ENCODE measurements at places on chromosomes 4 and X. TPM values are rescaled to one million over a fixed set of nuclear protein-coding genes. Genes with fewer than 3 reads are reported as not detected.
A peak's percentile ranks its signal among the peaks of the same experiment; 100 is the strongest.

The CSTF2 gene
- 35.8 TPM for total RNA-seq

The MAGEH1 gene
- total RNA-seq: 18.7 TPM

The CHST7 gene
- total RNA-seq: 9.9 TPM

The NOX1 gene
- total RNA-seq: not detected

The RBMX2 gene
- 24.3 TPM for total RNA-seq

The FAM9C gene
- not detected for total RNA-seq

The GIMD1 gene
- total RNA-seq: not detected

The CCSER1 gene
- total RNA-seq: not detected

The NPFFR2 gene
- total RNA-seq: not detected

The CPE gene
- total RNA-seq: not detected

The TKTL1 gene
- total RNA-seq: 4.2 TPM

The SPON2 gene
- 28.3 TPM for total RNA-seq

DNA sequence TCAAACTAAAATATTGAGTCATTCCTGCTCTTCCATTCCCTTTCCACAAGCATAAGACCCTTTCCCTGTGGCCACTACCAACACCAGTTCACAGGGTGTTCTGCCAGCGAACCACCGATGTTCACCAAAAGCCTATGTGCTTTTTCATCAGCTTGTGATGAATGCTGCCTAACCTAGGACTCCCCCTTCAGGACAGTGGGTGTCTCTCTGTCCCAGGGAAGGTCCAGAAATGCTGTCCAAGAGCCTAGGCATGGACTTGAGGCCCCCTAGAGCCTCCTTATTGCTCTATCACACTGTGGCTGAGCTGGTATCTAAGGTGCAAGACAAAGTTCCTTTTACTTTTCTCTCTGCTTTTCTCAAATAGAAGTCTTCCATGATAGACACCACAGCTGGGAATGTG is 1015.6 kb downstream of the PCDH19 start:
- no peak for DNase-seq
- no peaks in the 10 kb centered on the region for H3K36me3 ChIP-seq
- no peak overlapping the region for H3K27ac ChIP-seq
- no peaks in the 10 kb centered on the region for H3K4me1 ChIP-seq
- H3K4me3 ChIP-seq: no peak overlapping the region
- H3K27me3 ChIP-seq: no peaks in the 10 kb centered on the region

DNA sequence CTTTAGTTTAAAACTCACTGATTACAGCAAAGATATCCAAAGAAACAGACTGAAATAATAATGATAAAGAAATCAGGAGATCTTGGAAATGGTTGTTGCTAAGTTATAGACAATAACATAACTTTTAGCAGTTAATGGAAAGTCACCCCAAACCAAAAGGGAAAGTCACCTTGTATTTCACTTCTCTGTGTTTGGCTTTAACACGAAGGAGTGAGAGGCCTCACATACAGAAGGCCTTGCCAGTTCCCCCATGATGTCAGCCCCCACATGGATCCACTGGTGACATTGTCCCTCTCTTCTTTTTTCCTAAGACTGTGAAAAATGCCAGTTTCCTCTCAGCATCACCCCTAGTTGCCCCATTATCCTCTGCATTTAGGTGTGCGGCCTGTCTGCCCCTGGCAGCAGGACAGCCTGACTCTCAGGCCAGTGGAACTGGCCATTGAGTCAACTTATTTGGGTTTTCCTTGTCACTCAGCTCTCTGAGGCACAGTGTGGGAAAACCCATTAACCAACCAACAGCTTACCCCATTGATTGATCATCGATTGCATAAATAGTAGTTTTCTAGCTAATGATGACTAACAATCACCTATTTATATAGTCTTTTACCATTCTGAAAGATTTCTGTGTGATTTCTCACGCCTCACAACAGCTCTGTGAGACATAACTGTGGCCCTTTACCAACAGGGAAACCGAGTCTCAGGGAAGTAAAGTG is 308.1 kb downstream of the PTTG2 start:
- no peaks in the 10 kb centered on the region for H3K4me1 ChIP-seq
- no peak for DNase-seq
- H3K27ac ChIP-seq: no peak overlapping the region
- H3K4me3 ChIP-seq: no peak overlapping the region

DNA sequence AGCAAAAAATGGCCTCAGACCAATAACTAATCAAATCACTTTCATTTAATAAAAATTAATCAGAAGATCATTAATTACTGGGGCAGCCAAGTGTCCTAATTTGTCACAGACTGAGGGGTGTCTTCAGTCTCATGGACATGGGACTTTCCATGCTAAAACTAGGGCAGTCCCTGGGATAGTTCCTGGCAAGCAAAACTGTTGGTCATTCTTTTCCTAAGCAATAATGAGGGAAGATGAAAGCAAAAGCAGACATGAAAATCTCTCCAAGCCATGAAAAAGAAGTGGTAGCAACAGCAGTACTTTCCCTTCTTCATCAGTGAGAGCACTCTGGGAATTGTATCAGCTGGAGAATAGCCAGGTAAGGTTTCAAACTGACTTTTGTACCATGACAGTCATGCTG is 3.7 kb upstream of the ANTXR2 start:
- peaks cover 2% of the 10 kb centered on the region for H3K27me3 ChIP-seq
- no peak overlapping the region for H3K4me3 ChIP-seq
- H3K27ac ChIP-seq: no peak overlapping the region
- no peak for DNase-seq
- peaks cover 60% of the 10 kb centered on the region for H3K4me1 ChIP-seq
- peaks cover 16% of the 10 kb centered on the region for H3K36me3 ChIP-seq

DNA sequence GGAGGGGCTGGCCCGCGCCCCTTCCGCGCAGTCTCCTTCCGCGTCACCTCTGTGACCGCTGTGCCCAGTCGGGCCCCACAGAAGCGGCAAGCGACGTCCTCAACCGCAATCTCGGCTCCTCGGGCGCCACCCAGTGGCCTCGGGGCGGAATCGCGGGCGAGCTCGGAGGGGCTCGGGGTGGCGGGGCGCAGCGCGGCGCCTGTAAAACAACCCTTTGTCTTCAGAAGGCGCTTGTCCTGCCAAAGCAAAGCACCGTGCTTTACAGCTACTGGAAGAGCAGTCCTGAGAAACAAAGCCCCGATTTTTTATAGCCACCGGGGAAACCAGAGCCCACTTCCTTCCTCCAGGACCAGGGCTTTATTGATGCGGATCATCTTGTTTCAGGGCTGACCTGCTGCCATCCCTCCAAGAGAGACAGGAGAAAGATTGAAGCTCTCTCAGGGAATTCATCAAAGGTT is 37.3 kb upstream of the CDKN2AIP start:
- H3K27me3 ChIP-seq: no peaks in the 10 kb centered on the region
- H3K27ac ChIP-seq: peak overlapping the region; percentile 87
- peak; percentile 88 for DNase-seq
- no peaks in the 10 kb centered on the region for H3K36me3 ChIP-seq

GRCh38 chr4:55801498-55801897 is 18.1 kb upstream of the EXOC1L start:
- no peak overlapping the region for H3K4me3 ChIP-seq
- H3K27ac ChIP-seq: no peak overlapping the region
- no peaks in the 10 kb centered on the region for H3K4me1 ChIP-seq
- no peak for DNase-seq
- H3K36me3 ChIP-seq: no peaks in the 10 kb centered on the region

DNA sequence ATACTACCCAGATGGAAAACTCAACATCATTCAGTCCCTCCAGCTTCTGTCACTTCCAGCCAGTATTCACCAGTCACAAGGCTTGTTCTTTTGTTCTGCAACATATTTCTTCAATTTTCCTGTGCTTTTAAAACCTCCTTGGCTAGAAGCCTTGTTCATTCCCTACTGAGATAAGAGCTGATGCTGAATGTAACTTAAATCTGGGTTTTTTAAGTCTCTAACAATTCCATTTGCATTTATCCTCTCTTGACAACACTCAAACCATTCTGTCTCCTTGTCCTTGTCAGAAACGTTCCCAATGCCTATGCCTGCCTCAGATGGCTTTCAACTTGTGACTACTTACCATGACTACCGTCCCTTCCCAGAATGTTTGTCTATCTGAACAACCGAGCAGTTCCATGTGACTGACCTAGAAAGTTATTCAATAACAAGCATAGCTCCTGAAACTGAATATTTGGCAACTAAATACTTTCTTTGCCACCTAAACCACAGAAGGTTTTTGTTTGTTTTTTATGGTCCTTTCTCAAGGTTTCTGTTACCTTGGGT is 682.9 kb upstream of the GALNTL6 start:
- no peaks in the 10 kb centered on the region for H3K27me3 ChIP-seq
- H3K27ac ChIP-seq: no peak overlapping the region
- no peaks in the 10 kb centered on the region for H3K4me1 ChIP-seq
- no peak for DNase-seq
- H3K4me3 ChIP-seq: no peak overlapping the region
- H3K36me3 ChIP-seq: no peaks in the 10 kb centered on the region

GRCh38 chr4:77149789-77150188 is 7.2 kb upstream of the CCNG2 start:
- no peak overlapping the region for H3K4me3 ChIP-seq
- no peaks in the 10 kb centered on the region for H3K27me3 ChIP-seq
- H3K4me1 ChIP-seq: peaks cover 30% of the 10 kb centered on the region
- H3K36me3 ChIP-seq: no peaks in the 10 kb centered on the region
- no peak for DNase-seq

DNA sequence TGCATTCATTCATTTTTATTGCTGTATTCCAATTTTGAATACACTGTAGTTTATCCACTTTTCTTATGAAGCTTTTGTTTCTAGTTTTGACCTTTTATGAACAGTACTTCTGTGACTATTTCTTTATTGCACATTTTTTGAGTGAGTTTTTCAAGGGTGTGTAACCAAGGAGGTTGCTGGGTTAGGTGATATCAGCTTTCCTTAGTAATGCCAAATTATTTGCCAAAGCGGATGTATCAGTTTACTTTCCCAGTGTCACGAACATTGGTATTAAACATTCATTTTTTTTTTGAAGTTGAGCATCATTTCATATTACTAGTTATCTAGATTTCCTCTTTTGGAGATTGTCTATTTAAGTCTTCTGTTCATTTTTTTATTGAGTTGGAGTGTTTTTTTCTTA is 32.9 kb downstream of the STIM2 start:
- H3K27me3 ChIP-seq: no peaks in the 10 kb centered on the region
- no peak overlapping the region for H3K4me3 ChIP-seq
- DNase-seq: no peak
- no peak overlapping the region for H3K27ac ChIP-seq
- peaks cover 64% of the 10 kb centered on the region for H3K36me3 ChIP-seq

GRCh38 chrX:37441377-37441776 is 92.2 kb downstream of the PRRG1 start:
- no peaks in the 10 kb centered on the region for H3K4me1 ChIP-seq
- H3K4me3 ChIP-seq: no peak overlapping the region
- no peaks in the 10 kb centered on the region for H3K36me3 ChIP-seq
- H3K27me3 ChIP-seq: no peaks in the 10 kb centered on the region

DNA sequence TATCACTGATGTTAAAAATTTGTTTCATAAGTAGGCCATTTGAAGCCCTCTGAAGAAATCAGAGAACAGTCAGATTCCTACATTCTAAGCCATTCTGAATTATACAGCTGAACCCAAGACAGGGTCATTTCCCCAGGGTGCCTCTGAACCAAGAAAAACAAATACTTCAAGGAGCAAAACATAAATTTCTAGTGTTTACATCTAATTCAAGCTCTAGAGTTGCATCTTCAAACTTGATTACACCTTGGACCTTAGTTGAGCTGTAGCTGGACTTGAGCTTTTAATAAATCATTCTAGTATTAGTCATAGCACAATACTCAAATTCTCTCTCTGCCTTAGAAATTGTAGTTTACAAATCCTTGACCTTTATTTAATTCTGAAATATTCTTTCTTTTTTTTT is 87.6 kb upstream of the IL15 start:
- H3K27me3 ChIP-seq: no peaks in the 10 kb centered on the region
- H3K4me1 ChIP-seq: no peaks in the 10 kb centered on the region
- no peak overlapping the region for H3K4me3 ChIP-seq
- H3K27ac ChIP-seq: no peak overlapping the region
- no peak for DNase-seq

DNA sequence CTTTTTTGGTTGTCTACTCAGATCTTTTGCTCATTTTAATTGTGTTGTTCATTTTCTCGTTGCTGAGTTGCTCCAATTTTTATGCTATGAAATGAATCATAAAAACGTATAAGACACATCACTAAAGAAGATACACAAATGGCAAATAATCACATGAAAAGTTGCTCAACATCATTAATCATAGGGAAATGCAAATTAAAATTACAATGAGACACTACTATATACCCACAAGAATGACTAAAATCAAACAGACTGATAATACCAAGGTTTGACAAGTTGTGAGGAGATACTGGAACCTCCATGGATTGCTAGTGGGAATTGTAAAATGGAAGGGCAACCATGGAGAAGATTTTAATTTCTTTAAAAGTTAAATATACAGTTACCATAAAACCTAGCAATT is 17.0 kb downstream of the GSTCD start:
- no peak overlapping the region for H3K27ac ChIP-seq
- H3K36me3 ChIP-seq: peaks cover 20% of the 10 kb centered on the region
- DNase-seq: no peak
- H3K27me3 ChIP-seq: no peaks in the 10 kb centered on the region

DNA sequence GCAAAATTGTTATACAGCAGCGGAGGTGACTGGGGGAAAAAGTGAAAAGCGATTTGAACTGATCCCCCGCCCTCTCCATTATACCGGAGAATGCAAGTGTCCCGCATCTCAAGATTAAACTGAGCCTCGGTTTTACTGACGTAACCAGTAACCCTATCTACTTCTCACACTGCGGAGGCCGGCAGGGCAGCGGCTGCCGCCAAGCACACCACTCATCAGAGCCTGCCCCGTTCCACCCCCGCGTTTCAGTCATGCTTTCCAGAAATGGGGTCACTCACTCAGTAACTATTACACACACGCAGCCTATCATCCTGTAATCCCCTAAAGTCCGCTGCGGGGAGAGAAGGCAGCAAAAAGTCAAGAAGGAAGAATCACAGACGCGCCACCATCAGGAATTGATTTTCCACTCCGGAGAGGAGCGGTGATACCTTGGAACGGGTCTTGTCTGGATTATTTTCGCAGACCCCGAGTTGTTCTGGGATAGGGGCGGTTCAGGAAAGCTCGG is 1.4 kb downstream of the RPS6KA3 start:
- DNase-seq: peak; percentile 39
- H3K27ac ChIP-seq: peak overlapping the region; percentile 90
- peak overlapping the region; percentile 91 for H3K4me3 ChIP-seq
- H3K36me3 ChIP-seq: peaks cover 11% of the 10 kb centered on the region

- no peaks in the 10 kb centered on the region for H3K36me3 ChIP-seq
- no peaks in the 10 kb centered on the region for H3K27me3 ChIP-seq
- no peak for DNase-seq
- no peak overlapping the region for H3K4me3 ChIP-seq
Measured at GRCh38 chrX:36445566-36445965, 526.0 kb downstream of the CFAP47 start.

GRCh38 chrX:37349221-37350033 is at the start of gene PRRG1:
Gene PRRG1 (plus strand): TSS chrX:37349364. CDS start chrX:37406250, 56,886 bp downstream.
- peaks cover 28% of the 10 kb centered on the region for H3K27me3 ChIP-seq
- no peak within 1 kb of the TSS for H3K27ac ChIP-seq
- peak within 1 kb of the TSS; percentile 13 for H3K4me3 ChIP-seq
- DNase-seq: no peak
- no peaks in the 10 kb centered on the region for H3K4me1 ChIP-seq

DNA sequence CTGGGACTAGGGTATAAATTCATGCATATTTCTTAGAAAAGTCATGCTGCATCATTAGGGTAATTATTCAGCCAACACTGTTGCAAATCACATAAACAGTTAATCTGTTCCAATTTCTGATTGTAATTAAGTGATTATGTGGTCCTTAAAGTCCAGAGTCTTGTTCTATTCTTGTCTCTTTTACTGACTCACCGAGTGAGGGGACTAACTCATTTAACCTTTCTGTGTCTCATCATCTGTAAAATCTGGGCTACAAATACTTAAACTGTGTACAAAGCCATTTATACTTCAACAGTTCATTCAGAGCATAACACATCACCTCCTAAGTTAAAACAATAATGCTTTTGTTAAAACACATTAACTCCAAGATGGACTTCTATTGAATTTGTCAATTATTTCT is 65.4 kb upstream of the KLHL13 start:
- H3K4me3 ChIP-seq: no peak overlapping the region
- no peaks in the 10 kb centered on the region for H3K36me3 ChIP-seq
- no peaks in the 10 kb centered on the region for H3K27me3 ChIP-seq
- DNase-seq: no peak

Data from activated CD4-positive, alpha-beta T cell treated with anti-CD3 and anti-CD28 coated beads, Interleukin-2, amount 10 ng/mL, durations not matched to agents 7 days and 5 days (primary cell).